Activated T-helper 2 cell treated with anti-CD3 and anti-CD28 coated beads, Interferon-gamma antibody, Interleukin-2, Interleukin-4, amounts not matched to agents 10 μg/mL and 5 μg/mL and 100 μg/mL, durations not matched to agents 14 hours and 24 hours and 36 hours (primary cell): ENCODE measurements at places on chromosomes 7 and 10.
A peak's percentile ranks its signal among the peaks of the same experiment; 100 is the strongest.

DNA sequence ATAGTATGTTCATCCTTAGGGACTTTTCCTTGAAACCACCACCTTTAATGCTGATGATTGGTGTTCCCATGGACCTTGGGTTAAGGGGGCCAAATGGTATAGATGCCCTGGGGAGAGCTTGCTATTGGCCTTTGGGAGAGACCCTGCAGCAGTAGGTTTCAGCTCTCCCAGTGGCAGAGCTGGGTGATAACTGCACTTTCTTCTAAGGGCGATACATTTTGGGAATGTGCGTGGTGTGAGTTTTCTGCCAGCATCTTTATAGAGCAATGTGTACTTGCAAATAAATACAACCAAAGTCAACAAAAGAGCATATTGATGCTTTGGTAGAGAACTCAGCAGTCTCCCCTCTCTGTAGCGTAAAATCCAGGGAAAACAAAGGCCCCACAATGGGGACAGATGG is 404.1 kb downstream of the PAXIP1 start:
- DNase-seq: no peak

- no peak for DNase-seq
Measured at GRCh38 chr7:153401795-153402720, 642.5 kb downstream of the ACTR3B start.

- no peak for DNase-seq
Measured at GRCh38 chr7:46932676-46933424, 649.1 kb downstream of the TNS3 start.

DNA sequence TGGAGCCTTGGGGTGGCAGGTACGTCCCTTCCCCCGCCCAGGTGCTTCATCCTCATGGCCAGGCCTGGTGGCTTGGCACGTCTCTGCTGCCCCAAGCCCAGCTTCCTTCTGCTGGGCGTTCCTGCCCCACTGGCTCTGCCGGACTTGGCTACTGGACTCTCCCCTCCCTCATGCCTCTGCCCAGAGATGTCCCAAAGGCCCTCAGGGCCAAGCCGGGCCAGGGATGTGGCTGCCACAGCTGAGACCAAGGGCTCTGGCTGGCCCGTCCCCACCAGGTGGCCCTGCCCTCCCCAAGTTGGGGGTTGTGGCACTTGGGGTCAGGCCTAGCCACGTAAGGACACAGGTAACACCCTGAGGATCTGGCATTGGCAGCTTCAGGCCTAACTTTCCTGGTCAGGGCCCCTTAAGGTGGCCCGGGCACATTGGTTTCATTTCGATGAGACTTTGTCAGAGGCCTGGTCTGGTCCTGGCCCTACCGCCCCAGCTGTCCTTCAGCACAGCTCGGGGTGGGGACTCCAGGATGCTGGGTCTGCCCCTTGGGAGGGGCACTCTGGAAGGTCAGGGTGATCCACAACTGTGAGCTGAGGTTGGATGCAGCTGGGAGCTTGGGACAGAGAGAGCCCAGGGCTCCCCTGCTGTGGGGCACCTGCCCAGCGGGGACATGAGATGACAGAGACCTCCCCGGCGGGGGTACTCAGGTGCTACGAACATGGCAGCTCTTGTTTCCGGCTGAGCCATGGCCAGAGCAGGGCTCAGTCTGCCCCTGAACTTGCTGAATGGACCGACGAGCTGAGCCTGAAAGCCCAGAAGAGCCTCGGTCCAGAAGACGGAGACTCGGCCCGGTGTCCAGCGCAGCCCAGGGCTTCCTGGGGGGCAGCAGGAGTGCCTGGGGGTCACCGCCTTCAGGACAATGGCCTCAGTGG is 2.9 kb downstream of the BHLHA15 start:
- DNase-seq: no peak

DNA sequence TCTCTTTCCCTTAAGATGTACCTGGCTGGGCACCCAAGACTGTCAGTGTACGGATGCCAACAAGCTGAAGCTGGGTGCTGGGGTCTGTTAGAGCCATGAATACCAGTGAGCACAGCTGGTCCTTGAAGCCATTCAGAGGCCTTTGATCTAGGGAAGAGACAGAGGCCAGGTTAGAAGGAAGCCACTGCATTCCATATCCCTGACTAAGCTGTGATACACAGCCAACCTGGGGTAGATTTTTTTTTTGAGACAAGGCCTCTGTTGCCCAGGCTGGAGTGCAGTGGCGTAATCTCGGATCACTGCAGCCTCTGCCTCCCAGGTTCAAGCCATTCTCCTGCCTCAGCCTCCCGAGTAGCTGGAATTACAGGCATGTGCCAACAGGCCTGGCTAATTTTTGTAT is 20.8 kb downstream of the ZDHHC16 start:
- DNase-seq: no peak

DNA sequence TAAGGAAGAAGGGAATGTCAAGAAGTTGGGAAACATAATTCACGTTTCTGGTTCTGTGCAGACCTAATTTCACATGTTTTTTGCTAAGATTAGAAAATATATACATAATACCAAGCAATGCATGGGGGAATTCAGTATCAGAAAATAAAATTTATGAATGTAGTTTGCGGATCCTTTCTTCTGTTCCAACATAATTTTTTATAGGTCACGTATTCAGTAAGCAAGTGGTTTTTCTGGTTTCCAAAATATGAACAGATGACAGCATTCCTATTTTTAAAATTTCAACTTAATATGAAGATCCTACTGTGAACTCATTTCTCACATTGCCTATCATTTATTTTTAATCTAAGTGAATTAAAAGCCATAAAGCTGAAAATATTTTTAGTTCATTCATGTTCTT is 560.0 kb upstream of the NRG3 start:
- DNase-seq: no peak

DNA sequence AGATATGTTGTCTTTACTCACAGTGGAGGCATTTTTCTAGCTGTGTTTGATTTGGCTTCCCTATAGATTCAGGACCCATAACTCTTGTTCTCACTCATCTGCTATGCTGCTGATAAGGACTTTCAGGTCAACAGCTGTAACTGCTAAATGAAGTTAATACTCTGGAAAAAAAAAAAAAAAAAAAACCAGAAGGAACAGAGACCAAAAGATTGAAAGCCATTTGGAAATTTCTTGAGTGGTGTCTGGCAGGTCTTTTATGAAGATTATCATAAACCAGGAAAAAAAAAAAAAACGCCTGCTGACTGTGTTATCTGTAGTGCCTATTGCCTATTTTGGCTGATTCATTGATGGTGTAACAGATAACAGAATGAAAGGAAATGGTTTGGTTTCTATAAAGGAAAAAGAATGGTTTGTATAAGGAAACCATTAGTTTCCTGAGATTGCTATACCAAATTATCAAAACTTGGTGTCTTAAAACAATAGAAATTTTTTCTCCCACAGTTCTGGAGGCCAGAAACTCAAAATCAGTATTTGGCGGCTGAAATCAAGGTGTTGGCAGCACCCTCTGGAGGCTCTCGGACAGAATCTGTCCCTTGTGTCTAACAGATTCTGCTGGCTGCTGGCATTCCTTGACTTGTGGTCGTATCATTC is 60.5 kb upstream of the BET1 start:
- DNase-seq: no peak

DNA sequence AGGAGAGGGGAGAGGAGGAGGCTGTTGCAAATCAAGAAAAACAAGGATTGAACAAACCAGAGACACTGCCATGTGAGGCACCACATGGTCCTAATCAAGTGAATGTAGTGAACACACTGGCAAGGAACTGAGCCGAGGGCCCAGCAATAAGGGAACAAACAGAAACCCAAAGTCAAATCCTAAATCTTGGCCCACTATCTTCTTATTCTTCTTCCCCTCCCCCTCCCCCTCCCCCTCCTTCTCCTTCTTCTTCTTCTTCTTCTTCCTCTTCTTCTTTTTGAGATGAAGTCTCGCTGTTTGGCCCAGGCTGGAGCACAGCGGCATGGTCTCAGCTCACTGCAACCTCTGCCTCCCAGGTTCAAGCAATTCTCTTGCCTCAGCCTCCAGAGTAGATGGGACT is 24.0 kb downstream of the KIAA1549 start:
- no peak for DNase-seq

GRCh38 chr10:87053111-87053510 is 33.0 kb downstream of the FAM25A start:
- no peak for DNase-seq

GRCh38 chr10:69222157-69223027 is 2.3 kb downstream of the HKDC1 start:
- peak; percentile 76 for DNase-seq

DNA sequence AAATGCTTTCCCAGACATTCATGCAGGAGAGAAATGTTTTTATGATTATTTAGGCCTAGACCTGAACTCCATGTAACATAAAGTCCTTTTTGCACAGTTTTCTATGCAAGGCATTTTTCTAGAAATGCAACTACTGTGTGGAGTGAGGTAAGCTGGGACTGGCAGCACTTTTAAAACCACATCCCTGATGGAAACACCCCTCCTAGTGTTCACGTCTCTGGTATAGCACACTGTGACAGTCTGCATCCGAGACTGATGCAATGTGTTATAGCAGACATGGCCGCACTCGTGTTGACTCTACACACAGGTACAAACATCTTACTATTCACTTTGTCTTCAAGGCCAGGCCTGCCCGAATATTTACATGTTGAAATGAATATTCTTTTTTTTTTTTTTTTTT is 19.3 kb upstream of the ERCC6 start:
- no peak for DNase-seq
